HFFc6 (cell line): ENCODE measurements at places on chromosomes 13 and 19. TPM values are rescaled to one million over a fixed set of nuclear protein-coding genes. Genes with fewer than 3 reads are reported as not detected.

Gene ZNF700
- total RNA-seq = 5.1 to 5.4 TPM (median 5.2 TPM) in 3 replicates

Gene UNC13A
- 0.07 to 0.51 TPM (median 0.41 TPM) in 3 replicates for total RNA-seq

Gene CEACAM6
- total RNA-seq = not detected in 3 replicates

Gene ATP4A
- total RNA-seq = not detected in 3 replicates

Gene FBXW9
- total RNA-seq = 4.9 to 6.9 TPM (median 6.6 TPM) in 3 replicates

Gene NTF4
- 1.4 TPM in 1 of 3 replicates, not detected in the others for total RNA-seq

Gene HIF3A
- 2.3 TPM in 1 of 2 replicates, not detected in the other for total RNA-seq

Gene TSKS
- total RNA-seq = not detected in 3 replicates

Gene MBNL2
- total RNA-seq = 94.2 to 132 TPM (median 107 TPM) in 3 replicates

Gene LCP1
- not detected in 3 replicates for total RNA-seq

DNA sequence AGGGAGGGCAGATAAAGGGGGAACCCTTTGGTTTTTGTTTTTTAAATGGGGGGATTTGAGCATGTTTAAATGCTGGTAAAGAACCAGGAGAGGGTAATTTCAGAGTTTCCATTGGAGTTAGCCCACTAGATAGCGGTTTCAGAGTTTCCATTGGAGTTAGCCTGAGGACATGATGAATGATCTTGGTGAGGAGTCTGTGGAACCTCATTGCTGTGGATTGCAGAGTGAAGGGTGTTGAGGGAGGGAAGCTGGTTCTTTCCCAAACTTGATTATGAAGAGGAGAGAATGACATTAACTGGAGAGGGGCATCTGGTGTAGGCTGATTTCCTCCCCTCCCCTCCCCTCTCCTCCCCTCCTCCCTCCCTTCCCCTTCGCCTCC is 5.0 kb downstream of the WASF3 start:
- H3K4me1 ChIP-seq = peaks cover 49% of the 10 kb centered on the region
- H3K27ac ChIP-seq = no peak overlapping the region
- peak; percentile 20 for DNase-seq
- peak overlapping the region; percentile 29; the same call in 1 of the 2 replicates for H3K4me3 ChIP-seq

DNA sequence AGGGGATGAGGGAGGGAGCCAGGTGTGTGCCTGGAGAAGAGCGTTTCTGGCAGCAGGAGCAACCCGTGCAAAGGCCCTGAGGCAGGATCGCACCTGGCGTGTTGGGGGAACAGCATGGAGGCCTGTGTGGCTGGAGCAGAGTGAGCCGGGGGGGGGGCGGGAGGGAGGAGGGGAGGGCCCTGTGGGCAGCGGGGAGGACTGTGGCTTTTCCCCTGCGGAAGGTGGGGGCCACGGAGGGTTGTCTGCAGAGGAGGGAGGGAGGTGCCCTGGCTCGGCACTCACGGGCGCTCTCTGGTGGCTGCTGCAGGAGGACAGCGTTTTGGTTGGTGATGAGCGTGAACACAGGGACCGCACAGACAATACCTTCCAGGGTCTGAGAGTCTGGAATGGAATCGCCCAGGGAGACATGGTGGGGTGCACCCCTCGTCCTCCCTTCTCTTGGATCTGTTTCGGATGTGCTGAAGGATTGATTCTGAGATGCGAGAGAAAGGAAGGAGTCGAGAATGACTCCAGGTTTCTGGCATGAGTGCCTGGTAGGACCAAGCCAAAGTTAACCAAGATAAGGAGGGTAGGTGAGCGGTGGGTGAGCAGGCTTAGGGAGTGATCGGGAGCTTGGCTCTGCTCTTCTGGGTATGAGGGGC is 6.5 kb downstream of the RAB11B start:
- no peaks in the 10 kb centered on the region; the same call in 1 of the 2 replicates for H3K36me3 ChIP-seq
- H3K4me3 ChIP-seq = no peak overlapping the region; the same call in 1 of the 2 replicates
- peak; percentile 30 for DNase-seq
- no peak overlapping the region for H3K27ac ChIP-seq

DNA sequence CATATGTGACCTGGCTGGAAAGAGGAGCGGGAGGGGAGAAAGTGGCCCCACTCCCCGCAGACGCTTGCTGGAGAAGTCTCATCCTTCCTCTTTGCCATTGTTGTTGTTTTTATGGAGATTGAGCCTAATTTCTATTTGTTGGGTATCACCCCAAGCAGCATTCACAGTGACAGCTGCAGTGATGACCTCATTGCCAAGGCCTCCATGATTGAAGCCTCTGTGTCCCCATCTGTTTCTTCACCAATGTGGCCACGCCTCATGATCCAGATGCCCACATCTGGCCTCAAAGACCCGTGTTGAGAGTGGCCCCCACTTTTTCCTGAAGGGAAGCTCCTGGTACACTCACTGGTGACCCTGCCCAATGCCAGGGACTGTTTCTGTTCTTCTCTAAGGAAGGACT is 154.2 kb downstream of the SLC7A1 start:
- peaks cover 22% of the 10 kb centered on the region for H3K4me1 ChIP-seq
- no peak overlapping the region for H3K4me3 ChIP-seq
- peaks cover 29% of the 10 kb centered on the region for H3K27me3 ChIP-seq
- no peak overlapping the region for H3K27ac ChIP-seq
- no peaks in the 10 kb centered on the region for H3K36me3 ChIP-seq
- no peak for DNase-seq

- peaks cover 9% of the 10 kb centered on the region for H3K27me3 ChIP-seq
- H3K4me1 ChIP-seq = peaks cover 5% of the 10 kb centered on the region; the same call in 1 of the 2 replicates
- no peak overlapping the region for H3K4me3 ChIP-seq
- H3K27ac ChIP-seq = peak overlapping the region; percentile 44
- H3K36me3 ChIP-seq = peaks cover 52% of the 10 kb centered on the region
These were observed 9.0 kb upstream of the HNRNPUL1 start for GRCh38 chr19:41255171-41255570.

DNA sequence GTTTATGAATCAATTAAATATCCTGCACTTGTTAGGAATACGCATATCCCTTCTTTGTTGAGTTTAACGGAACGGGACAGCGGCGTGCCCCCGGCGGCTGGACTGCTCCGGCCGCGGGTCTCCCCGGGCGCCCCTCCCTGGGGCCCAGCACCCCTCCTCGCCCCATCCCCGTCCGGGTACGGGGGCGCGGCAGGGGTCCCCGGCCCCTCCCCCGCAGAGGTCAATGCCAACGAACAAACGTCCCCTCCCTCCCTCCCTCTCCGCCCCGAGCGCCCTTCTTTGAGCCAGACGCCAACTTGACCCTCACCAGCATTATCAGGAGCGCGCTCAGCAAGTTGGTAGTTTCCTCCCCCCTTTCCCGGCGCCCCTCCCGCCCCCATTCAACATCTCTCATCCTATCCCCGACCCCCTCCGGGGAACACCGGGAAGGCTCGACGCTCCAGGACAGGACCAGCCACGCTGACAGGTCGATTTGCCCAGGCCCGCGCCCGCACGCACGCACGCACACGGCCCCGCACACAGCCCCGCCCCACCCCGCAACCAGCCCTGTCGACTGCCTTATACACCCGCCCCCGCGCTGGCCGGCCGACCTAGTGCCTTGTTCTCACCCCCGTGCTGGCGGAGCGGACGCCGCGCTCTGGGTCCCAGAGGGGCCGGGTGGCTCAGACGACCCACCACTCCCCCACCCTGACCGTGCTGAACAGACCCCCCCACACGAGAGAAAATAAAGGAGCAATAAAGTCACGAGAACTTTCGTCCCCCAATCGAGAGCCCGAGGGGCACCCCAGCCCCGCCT is 5.0 kb downstream of the LYL1 start:
- peaks cover 9% of the 10 kb centered on the region for H3K27me3 ChIP-seq
- peaks cover 30% of the 10 kb centered on the region for H3K4me1 ChIP-seq
- peaks cover 18% of the 10 kb centered on the region for H3K36me3 ChIP-seq
- no peak overlapping the region for H3K4me3 ChIP-seq
- DNase-seq = no peak

- peaks cover 16% of the 10 kb centered on the region for H3K4me1 ChIP-seq
- H3K36me3 ChIP-seq = peaks cover 40% of the 10 kb centered on the region
- no peak for DNase-seq
- H3K27ac ChIP-seq = peak overlapping the region; percentile 69
These were observed 8.8 kb downstream of the SYDE1 start for GRCh38 chr19:15115762-15116615.

GRCh38 chr19:21134934-21135366 is 6.9 kb upstream of the ZNF431 start:
- H3K27me3 ChIP-seq = no peaks in the 10 kb centered on the region; the same call in 1 of the 2 replicates
- H3K27ac ChIP-seq = no peak overlapping the region
- DNase-seq = no peak

DNA sequence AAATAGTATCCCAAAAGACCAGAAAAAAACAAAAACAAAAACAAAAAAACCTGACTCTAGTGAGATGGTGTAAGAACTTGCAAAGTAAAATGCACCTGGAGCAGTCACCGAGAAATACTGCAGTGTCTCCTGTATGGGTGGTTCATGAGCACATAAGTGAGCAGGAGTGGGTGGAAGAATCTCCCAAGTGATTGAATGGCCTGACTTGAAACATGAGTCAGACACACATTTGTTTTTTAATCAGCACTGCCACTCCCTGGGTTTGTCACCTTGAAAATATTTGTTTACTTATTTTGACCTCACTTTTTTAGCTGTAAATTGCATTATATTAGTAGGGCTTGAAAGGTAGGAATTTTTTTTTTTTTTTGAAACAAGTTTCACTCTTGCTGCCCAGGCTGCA is 2.0 kb downstream of the ZNF431 start:
- DNase-seq = no peak
- H3K4me1 ChIP-seq = peaks cover 28% of the 10 kb centered on the region
- no peak overlapping the region for H3K27ac ChIP-seq
- H3K27me3 ChIP-seq = peaks cover 5% of the 10 kb centered on the region; the same call in 1 of the 2 replicates

GRCh38 chr19:805600-806550 is 8.6 kb downstream of the PTBP1 start:
- peaks cover 36% of the 10 kb centered on the region for H3K36me3 ChIP-seq
- H3K4me1 ChIP-seq = peaks cover 14% of the 10 kb centered on the region
- DNase-seq = no peak
- peaks cover 28% of the 10 kb centered on the region for H3K27me3 ChIP-seq
- no peak overlapping the region for H3K4me3 ChIP-seq

GRCh38 chr13:38430796-38431195 is 81.1 kb downstream of the UFM1 start:
- no peak for DNase-seq
- no peak overlapping the region for H3K4me3 ChIP-seq
- H3K36me3 ChIP-seq = no peaks in the 10 kb centered on the region
- H3K27me3 ChIP-seq = no peaks in the 10 kb centered on the region; the same call in 1 of the 2 replicates
- H3K4me1 ChIP-seq = peaks cover 13% of the 10 kb centered on the region; the same call in 1 of the 2 replicates

- no peaks in the 10 kb centered on the region for H3K36me3 ChIP-seq
- H3K27me3 ChIP-seq = no peaks in the 10 kb centered on the region; the same call in 1 of the 2 replicates
- H3K27ac ChIP-seq = no peak overlapping the region
- no peaks in the 10 kb centered on the region for H3K4me1 ChIP-seq
- H3K4me3 ChIP-seq = no peak overlapping the region
- no peak for DNase-seq
These were observed 210.9 kb downstream of the FGF14 start for GRCh38 chr13:102190930-102191329.

GRCh38 chr13:84445776-84446175 is 563.5 kb upstream of the SLITRK1 start:
- H3K27ac ChIP-seq = peak overlapping the region; percentile 17
- peak; percentile 81 for DNase-seq
- H3K36me3 ChIP-seq = peaks cover 47% of the 10 kb centered on the region
- H3K4me1 ChIP-seq = peaks cover 53% of the 10 kb centered on the region
- H3K27me3 ChIP-seq = no peaks in the 10 kb centered on the region
- 0 out of 2 replicates have a peak overlapping the region, but pooled peaks have one; percentile 12 for H3K4me3 ChIP-seq

- H3K27me3 ChIP-seq = no peaks in the 10 kb centered on the region
- no peak for DNase-seq
- H3K27ac ChIP-seq = no peak overlapping the region
- no peak overlapping the region for H3K4me3 ChIP-seq
- H3K4me1 ChIP-seq = no peaks in the 10 kb centered on the region
These were observed 73.3 kb downstream of the KLF2 start for GRCh38 chr19:16397791-16398529.

- H3K27me3 ChIP-seq = peaks cover 5% of the 10 kb centered on the region
- H3K27ac ChIP-seq = no peak overlapping the region
- no peak for DNase-seq
- peaks cover 17% of the 10 kb centered on the region for H3K4me1 ChIP-seq
These were observed 7.7 kb upstream of the CRTC1 start for GRCh38 chr19:18675779-18676178.

- H3K36me3 ChIP-seq = peaks cover 35% of the 10 kb centered on the region
- peak overlapping the region; percentile 78 for H3K27ac ChIP-seq
- no peak overlapping the region for H3K4me3 ChIP-seq
- peaks cover 43% of the 10 kb centered on the region for H3K4me1 ChIP-seq
These were observed 12.6 kb downstream of the XRCC1 start for GRCh38 chr19:43562698-43563241.

- H3K27ac ChIP-seq = no peak overlapping the region
- peaks cover 2% of the 10 kb centered on the region; the same call in 1 of the 2 replicates for H3K27me3 ChIP-seq
- H3K36me3 ChIP-seq = peaks cover 9% of the 10 kb centered on the region
- no peak for DNase-seq
- H3K4me1 ChIP-seq = peaks cover 61% of the 10 kb centered on the region
- peak overlapping the region; percentile 93 for H3K4me3 ChIP-seq
These were observed 487 bp downstream of the FLT1 start for GRCh38 chr13:28494504-28494777.

GRCh38 chr19:32129141-32129540 is 216.3 kb upstream of the ZNF507 start:
- no peak for DNase-seq
- H3K27ac ChIP-seq = no peak overlapping the region
- no peak overlapping the region for H3K4me3 ChIP-seq

DNA sequence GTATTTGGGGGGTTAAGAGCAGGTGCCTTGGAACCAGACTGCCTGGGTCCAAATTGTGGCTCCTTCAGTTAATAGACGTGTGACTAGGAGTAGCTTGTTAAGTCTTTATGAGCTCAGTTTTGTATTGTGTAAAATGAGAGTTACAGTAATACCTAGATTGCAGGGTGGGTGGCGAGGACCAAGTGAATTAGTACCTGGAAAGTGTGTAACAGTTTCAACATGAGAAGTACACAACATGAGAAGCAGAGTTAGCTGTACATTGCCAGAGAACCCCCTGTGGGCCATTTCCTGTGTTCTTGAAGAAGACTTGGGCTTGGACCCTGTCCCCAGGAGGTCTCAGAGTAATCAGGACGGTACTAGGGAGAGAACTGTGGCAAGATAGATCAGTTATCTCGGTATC is 36.8 kb downstream of the PPP2R1A start:
- H3K4me3 ChIP-seq = no peak overlapping the region
- H3K4me1 ChIP-seq = peaks cover 15% of the 10 kb centered on the region

- H3K4me1 ChIP-seq = no peaks in the 10 kb centered on the region; the same call in 1 of the 2 replicates
- no peak overlapping the region for H3K27ac ChIP-seq
- H3K4me3 ChIP-seq = no peak overlapping the region
- no peak for DNase-seq
These were observed 1539.4 kb downstream of the EFNB2 start for GRCh38 chr13:104996022-104996421.

- peak; percentile 75 for DNase-seq
- H3K36me3 ChIP-seq = no peaks in the 10 kb centered on the region
- H3K4me1 ChIP-seq = peaks cover 12% of the 10 kb centered on the region
- H3K27me3 ChIP-seq = peaks cover 4% of the 10 kb centered on the region; the same call in 1 of the 2 replicates
- no peak overlapping the region for H3K27ac ChIP-seq
- no peak overlapping the region; the same call in 1 of the 2 replicates for H3K4me3 ChIP-seq
These were observed 129.7 kb downstream of the SLC7A1 start for GRCh38 chr13:29465741-29466293.
